Neuronal stem cell (in vitro differentiated cells): ENCODE measurements at places on chromosomes 4 and X.

GRCh38 chr4:147723326-147723725, 8.6 kb upstream of the ARHGAP10 start:
- no peak for DNase-seq

DNA sequence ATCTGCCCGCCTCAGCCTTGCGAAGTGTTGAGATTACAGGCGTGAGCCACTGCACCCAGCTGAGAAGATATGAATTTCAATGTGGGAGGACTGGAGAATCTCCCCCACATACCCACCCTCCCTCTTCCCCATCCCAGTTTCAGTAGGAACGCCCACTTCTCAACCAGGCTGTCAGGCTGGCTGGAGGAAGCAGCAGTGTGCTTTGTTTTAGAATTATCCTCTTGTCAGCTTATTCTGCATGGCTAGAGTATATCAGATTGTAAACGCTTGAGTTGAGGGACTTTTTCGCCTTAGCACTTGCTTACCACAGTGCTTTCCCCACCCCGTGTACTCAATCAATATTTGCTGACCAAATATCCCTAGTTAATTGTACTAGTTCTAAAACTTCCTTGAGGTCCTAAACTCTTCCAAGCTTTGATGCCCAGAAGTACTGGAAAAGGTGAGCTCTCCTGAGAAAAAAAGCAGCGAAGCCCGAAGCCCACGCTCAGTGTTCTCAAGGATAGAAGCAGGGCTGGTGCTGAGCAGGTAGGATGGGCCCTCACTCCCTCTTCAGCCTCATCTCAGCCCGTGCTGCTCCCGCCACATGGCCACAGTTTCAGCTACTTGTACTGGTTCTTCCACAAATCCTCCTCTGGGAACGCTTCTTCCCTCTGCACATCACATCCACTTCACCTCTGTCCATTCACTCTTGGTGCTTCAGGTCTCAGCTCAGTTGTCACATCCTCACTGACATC, 7.3 kb upstream of the ARHGAP10 start:
- DNase-seq: no peak

DNA sequence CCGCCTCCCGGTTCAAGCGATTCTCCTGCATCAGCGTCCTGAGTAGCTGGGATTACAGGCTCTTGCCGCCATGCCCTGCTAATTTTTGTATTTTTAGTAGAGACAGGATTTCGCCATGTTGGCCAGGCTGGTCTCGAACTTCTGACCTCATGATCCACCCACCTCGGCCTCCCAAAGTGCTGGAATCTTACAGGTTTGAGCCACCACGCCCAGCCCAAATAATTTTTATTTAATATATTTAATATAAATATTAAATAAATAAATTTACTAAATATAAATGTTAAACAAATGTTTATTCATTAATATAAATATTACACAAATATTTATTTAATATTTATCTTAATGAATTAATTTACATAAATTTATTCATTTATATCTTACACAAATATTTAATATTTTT, 120.2 kb downstream of the SHOX start:
- no peak for DNase-seq

GRCh38 chr4:159764343-159764952, 661.6 kb downstream of the RAPGEF2 start:
- peak; percentile 69 for DNase-seq

- DNase-seq: no peak
These were observed 567.3 kb downstream of the PDHA2 start for GRCh38 chr4:96407225-96407624.

DNA sequence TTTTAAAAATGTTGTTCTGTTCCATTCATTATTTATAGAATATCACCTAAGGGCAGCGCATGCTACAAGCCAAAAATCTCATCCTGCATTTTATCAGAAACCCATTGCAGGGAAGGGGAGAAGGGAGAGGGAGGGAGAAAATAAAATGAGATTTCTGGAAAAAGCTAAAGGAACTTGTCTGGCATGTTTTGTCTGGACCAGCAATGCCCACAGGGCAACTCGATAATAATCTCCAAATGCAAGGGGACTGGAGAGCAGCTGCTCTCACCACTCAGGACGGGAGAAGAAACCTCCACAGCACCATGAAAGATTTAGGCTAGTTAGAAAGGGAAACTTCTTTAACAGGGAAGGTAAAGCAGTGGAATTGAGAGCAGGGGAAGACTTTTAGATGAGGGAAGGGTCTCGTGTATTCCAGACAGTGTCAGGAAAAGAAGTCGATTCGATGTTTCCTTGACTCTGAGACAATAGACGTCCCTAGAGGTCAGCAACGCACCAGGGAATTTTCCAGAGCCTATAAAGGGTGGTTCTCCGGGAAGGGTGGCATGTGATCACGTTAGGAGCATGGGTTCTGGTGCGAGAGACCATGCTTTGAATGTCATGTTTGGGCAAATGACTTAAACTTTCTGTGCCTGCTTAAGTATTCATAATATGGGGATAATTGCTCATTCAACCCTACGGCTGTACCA, 132.2 kb upstream of the NDP start:
- DNase-seq: no peak

- DNase-seq: no peak
These were observed 177.6 kb downstream of the IQCM start for GRCh38 chr4:149638073-149638472.

DNA sequence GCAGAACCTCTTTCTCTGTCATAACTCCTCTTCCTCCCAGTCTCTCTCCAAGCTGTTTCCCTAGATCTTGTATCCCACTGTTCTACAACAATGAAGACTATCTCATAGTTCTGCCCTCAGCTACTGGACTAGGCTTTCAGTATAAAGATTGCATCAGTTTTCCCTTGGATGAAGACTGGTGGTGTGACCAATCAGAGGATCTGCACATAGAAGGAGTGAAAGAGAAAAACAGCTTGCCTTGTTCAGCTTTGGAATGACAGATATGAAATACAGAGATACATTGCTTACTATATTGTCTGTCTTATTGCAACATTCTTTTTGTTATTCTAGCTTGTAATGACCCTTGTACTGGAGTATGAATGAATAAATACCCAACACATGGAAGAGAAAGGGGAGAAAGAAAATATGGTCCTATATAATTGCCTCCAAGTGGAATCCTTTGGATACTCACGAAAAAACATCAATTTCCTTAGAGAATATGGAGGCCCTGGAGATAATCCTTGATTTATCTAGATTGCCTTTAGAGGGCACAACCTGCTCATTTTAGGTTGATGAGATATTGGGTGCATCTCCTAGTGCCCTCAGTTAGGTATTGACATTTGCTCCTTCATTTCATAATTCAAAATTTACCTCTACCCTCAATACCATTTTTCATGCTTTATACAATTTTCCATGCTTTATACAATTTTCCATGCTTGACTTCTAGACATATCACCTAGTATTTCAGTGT, 395.8 kb downstream of the NAF1 start:
- no peak for DNase-seq

DNA sequence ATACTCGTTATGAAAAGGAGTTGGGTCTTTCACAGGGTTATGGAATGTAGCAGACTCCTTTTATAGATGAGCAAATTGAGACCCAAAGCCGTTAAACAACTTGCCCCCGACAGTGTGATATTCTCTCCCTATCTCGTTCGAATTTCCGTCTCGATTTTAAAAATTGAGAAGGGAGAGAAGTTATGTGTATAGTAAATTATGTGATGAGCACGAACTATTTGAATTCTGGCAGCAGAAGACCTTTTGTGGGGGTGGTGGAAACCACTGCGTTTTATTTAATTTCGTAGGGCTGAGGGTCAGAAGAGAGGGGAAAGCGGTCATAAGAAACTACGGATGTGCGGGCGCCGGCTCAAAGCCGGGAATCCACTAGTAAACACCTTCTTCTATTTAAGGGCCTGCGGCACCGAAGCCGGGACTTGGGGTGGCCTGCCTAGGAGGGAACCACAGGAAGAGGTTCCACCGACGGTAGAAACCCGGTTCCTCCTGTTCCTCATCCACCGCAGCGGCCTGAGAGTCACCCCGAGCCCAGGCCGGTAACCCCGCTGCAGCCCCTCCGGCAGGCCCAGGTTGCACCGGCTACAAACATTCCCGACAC, 1.5 kb upstream of the DDX3X start:
- no peak for DNase-seq

- DNase-seq: peak; percentile 43
These were observed 125.1 kb downstream of the RAPGEF2 start for GRCh38 chr4:159227984-159228383.

GRCh38 chrX:23644744-23645143, 22.5 kb upstream of the PRDX4 start:
- DNase-seq: no peak

DNA sequence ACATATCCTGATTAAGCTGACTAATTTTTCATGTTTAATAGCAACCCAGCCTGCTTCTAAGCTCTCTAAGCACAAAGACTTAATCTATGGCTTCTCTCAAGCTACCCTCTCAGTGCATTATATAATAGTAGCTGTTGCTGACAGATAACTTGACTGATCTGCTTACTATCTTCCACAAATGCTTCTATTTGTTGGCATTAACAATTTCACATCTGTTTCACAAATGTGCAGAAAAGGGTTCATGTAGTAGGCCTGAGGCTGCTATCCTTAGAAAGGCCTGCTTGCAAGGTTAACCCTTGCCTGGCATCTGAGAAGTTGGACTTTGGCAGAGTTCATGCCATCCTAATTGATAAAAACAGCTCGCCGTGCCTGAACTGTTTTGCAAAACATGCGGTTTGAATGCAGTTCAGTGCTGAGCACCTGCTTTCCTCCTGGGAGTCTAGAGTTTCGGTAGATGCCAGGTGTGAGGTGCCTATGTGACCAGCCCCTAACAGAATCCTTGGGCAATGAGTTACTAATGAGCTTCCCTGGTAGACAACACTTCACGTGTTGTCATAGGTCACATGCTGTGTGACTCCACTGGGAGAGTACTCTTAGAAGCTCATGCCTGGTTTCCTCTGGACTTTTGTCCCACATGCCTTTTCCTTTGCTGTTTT, 68.4 kb downstream of the NSG1 start:
- DNase-seq: no peak

- DNase-seq: no peak
These were observed 309.2 kb upstream of the EMCN start for GRCh38 chr4:100826808-100827548.

GRCh38 chr4:169249214-169249973, 21.4 kb downstream of the SH3RF1 start:
- DNase-seq: no peak

GRCh38 chrX:17814557-17814956, 46.5 kb downstream of the RAI2 start:
- DNase-seq: no peak

- no peak for DNase-seq
These were observed 226.4 kb upstream of the CASK start for GRCh38 chrX:42149765-42150164.

DNA sequence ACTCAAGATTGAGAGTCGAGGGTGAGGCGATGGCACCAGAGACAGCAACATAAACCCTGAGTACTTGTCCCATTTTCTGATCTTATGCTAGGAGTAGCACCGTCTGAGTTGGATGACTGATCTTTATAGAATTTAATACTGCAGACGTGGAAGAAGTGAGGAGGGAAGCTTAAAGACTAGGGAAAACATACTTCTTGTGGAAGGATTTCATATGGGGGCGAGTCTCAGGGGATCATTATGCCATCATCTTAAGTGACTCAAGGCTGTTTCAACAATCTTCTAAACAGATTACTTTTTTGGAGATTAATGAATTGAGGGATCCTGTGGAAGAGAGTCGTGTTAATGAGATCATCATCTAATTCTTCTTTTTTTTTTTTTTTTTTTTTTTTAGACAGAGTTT, 17.2 kb upstream of the FAT1 start:
- DNase-seq: no peak

GRCh38 chr4:173935622-173936405, 347.7 kb downstream of the FBXO8 start:
- no peak for DNase-seq
